Left lobe of liver (tissue), 2 donors: ENCODE measurements at places on chromosomes 4 and X. TPM values are rescaled to one million over a fixed set of nuclear protein-coding genes. Genes with fewer than 3 reads are reported as not detected.

GRCh38 chrX:68646421-68646820 is 1.0 kb upstream of the STARD8 start:
- DNase-seq = no peak

- DNase-seq = peak; percentile 86
Measured at GRCh38 chr4:25424539-25425228, 47.6 kb downstream of the ANAPC4 start.

ANK2 gene
- 0.68 TPM for total RNA-seq

SERTM2 gene
- 0.05 TPM for total RNA-seq
